ENCODE measurements at places on chromosomes 3 and 15.

- DNase-seq, result no peak
Observed at GRCh38 chr15:73270366-73271097, 98.2 kb downstream of the HCN4 start.

- no peak for DNase-seq
Observed at GRCh38 chr3:851098-851790, 241.6 kb upstream of the CNTN6 start.

- no peak for DNase-seq
Observed at GRCh38 chr3:156307704-156308103, 187.3 kb downstream of the KCNAB1 start.

- no peak for DNase-seq
Observed at GRCh38 chr3:159326998-159327397, 525.1 kb downstream of the MFSD1 start.

DNA sequence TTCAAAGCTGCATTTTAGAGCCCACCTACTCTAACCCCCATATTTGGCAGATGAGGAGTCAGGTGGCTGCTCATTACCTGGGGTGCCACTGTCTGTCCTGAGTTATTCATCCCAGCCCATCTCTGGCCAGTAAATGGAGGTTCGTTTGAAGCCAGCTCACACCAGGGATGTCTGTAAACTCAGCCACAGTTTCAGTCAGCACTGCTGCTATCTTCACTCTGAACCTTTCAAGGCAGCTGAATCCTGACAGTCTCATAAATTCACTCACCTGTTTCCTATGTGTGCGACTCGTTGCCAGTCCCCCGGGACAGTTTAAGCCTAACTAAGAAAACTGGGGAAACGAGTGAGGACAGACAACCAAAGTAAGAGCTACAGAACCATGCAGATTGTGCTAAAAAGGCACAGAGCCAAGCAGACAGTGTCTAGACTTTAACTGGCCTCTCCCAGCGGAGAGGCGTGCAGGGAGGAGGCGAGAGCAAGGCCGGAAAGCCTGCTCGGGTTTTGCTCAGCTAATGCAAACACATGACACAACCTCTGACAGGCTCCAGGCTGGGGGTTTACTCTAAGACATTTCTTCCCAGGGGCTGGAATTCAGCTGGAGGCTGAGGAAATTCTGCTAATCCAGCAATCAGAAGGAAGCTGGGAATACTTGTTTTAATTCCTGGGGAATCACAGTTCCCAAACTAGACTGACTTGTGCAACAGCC lies 12.0 kb downstream of the FSTL1 start:
- DNase-seq, result no peak

Measured in activated T-cell treated with anti-CD3 and anti-CD28 coated beads, Interleukin-2, amount 50 U/mL, for 48 hours (primary cell).